ENCODE measurements at places on chromosomes 12 and 14.

- DNase-seq, result no peak
Observed at GRCh38 chr14:64493455-64493854, 10.2 kb downstream of the ZBTB25 start.

DNA sequence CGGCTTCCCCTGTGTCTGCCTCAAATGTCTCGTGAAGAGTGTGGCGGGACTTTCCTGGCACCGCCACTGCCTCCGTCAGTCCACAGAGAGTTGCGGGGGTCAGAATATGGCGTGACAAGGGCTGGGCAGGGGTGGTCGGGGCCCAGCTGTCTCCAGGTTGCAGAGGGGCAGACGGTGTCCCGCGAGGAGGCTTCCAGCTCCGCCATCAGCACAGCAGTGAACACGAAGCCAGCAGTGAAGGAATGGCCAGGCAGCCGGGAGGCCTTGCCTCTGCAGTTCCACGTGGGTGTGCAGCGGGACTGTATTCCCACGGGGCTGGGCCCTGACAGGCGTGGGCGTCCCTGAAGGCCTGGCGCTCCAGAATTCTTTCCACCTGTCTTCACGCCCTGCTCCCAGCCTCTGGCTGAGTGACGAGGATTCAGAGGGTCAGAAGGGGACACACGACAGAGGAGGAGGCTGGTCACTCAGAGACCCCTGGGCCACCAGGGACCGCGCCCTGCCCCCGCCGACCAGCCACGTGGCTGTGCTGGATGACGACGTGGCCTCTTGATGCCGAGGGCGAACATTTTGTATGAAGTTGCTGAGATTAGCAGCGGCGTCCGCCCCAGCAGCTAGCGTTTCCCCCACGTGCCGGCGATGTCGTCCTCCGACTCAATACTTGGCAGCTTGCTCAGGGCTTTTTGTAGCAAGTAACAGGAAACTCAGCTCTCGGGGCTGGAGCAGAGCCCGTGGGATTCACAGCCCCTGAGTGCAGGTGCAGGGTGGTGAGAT lies 25.0 kb upstream of the GALNT9 start:
- DNase-seq, result no peak

- no peak for DNase-seq
Observed at GRCh38 chr12:102299731-102300130, 102.1 kb upstream of the PMCH start.

DNA sequence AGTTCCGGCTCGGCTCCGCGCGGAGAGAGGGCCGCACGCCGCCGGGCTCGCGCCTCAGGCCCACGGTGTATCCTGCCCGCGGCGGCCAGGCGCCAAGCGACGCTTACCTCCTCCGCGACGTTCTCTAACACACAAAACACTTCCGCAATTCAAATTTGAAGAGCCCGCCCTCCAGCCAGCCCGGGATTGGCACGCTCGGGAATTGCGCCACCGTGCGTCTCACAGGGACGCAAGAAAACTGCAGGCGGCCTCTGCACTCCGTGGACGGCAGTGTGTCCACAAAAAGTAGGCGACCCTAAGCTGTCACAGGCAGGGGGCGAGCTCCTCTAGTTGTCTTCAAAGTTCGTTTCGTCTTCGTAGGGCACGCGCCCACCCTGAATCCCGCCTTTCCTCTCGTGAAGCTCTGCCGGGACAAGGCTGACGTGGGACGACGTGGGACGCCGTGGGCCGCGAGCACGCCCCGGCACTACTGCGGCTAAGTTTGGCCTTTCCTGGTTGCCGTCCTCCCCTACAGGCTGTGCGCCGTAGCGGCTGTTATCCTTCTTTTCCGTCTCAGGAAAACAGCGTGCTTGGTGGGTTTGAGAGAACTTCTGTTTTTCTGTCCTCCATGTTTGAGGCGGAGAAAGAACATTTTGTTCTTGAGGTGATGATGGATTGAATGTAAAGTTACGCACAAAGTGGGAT lies at the start of gene MIS18BP1:
Gene MIS18BP1, minus strand, starts transcription at position 133 of the 684 bp plus-strand sequence. CDS start 5,916 bp downstream, outside the sequence.
- DNase-seq, result peak; percentile 98

DNA sequence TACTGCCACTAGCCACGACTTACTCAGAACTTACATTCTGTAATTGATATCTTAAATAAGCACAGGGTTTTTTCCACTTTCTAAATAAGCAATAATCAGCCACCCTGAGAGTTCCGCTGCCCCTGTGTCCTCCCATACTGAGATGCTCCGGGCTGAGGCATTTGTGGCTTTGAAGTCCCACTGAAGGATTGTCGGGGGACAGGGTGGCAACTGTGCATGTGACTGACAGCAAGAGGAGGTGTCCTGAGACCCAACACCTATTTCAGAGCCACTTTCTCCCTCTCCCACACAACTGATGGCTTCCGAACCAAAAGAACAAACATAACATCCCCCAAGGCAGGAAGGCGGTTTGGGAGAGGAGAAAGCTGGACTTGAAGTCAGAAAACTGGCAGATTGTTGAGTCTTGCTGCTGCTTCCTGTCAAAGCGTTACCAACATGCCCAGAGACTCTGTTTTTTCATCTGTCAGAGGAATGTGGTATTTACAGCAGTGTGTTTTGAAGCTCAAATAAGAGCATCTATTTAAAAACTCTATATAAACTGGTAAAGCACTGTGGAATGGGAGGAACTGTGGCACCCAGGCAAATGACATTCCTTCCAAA lies 157.9 kb upstream of the FKBP4 start:
- no peak for DNase-seq

- DNase-seq, result no peak
Observed at GRCh38 chr14:100615736-100616695, 28.8 kb upstream of the BEGAIN start.

DNA sequence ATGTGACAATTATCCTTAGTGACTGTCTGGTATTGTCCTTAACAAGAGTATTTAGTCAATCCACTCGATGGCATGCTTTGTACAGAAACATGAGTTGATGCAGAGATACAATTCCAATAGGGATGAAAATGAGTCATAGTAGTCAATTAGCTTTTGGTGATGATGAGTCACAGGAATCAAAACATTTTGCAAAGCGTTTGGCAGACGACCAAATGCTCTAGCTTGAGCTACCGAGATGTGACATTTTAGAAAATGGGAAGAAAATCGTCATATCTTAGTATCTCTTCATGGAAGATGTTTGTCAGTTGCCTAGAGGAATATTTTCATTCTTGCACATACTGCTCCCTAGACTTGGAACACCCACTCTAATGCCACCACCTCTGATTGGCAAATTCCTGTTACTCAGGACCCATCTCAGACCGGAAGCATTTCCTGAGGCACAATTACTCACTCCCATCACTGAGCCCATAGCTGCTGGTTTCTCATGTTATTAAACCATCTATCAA lies 95.0 kb downstream of the LMNTD1 start:
- peak; percentile 9 for DNase-seq

DNA sequence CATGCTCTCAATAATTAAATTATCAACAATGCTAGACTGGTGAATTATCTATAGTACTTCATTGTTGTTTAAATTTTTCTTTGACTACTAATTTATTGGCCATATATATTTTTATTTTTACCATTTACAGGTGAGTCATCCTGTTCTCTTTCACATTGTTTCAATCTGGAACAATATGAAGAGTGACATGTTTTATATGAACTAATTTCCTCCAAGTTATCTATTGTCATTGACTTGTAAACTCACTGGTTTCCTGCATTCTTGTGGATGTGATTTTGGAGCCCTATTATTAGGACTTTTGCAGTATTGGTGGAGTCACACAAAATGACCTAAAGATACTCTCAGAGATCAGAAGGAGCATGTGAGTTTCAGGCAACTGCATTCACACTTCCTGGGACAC lies 297.7 kb downstream of the AEBP2 start:
- no peak for DNase-seq

DNA sequence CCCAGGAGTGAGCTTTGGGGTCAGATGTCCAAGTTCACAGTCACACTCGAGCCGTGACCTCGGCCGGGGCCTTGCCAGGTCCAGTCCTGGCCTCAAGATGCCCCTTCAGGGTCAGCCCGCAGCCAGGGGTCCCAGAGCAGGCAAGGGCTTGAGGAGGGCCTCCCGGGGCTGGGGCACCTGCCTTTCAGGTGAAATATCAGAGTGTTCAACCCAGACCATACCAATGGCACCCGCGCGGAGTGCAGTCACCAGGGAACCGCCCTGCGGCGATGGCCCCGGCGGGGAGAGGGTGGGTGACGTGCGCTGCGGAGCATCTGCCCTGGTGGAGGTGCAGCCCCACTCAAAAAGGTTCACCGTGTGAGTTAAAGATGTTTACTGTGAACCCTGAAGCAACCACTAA lies 16.9 kb downstream of the LRCOL1 start:
- no peak for DNase-seq

- DNase-seq, result no peak
Observed at GRCh38 chr12:85572956-85573355, 263.3 kb downstream of the RASSF9 start.

- no peak for DNase-seq
Observed at GRCh38 chr12:88266806-88267360, 124.8 kb downstream of the TMTC3 start.

DNA sequence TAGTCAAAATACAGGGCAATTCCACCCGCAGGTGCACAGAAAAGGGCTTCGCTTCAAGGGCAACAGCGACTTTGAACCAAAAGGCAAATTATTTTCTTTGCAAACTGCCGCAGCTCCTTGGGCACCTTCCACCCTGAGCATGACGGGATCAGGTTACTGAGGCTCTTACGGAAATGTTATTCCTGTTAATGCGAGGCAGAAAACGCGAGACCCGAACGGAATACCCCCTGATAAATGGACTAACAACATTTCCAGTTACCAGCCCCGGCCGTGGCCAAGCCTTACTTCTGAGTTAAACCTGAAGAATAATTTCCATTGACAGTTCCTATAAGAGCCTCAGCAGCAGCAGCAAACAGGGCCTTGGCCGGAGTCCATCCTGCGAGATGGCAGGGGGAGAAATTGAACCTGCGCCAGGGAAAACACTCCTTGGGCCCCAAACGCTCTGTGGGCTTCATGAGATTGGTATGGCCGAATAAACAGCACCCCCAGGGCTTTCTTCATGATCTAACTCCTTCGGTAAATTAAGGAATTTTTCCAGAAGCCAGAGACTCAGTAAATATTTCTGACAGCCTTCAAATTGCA lies 70.0 kb upstream of the DICER1 start:
- DNase-seq, result no peak

DNA sequence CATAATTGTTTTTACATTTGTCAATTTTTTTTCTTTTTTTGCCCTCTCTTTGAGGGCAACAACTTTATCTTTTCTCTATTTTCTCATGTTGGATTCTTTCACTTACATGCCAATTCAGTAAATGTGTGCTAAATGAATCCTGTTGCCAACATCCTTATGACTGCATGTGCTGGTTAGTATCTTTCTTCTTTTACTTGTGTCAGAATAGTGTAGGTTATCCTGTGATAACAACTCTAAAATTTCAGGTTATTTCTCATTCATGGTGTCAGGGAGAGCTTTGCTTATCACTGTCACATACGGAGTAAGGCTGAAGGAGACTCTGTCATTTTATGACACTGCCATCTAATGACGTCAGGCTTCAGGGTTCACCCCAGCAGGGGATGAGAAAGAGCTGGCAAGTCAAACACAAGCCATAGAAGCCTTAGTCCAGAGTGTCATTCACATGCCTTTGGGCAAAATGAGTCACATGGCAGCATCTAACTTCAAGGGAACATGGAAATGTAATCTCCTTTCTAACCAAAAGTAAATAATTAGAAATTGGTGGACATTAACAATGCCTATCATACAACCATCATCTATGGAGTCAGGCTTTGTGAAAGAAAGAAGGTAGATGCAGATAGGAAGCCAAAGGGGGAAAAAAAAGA lies 242.5 kb upstream of the ATP2B1 start:
- DNase-seq, result no peak

DNA sequence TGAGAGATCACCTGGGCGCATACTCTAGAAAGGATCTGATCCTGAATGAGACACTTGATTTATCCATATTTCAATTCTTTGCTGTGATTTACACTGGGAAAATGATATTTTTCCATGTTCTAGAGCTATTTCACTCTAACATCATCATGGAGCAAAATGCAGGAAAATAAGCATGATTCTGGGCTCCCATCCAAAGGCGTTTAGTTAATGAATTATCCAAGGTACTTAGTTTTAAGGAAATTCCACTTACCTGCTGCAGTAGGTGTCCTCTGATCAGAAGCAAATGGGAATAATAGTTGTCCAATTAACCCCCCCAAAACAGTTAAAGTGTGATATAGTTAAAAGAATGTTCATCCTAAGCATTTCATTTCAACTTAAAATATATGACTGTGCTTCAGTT lies 204.5 kb upstream of the PRKD1 start:
- no peak for DNase-seq

DNA sequence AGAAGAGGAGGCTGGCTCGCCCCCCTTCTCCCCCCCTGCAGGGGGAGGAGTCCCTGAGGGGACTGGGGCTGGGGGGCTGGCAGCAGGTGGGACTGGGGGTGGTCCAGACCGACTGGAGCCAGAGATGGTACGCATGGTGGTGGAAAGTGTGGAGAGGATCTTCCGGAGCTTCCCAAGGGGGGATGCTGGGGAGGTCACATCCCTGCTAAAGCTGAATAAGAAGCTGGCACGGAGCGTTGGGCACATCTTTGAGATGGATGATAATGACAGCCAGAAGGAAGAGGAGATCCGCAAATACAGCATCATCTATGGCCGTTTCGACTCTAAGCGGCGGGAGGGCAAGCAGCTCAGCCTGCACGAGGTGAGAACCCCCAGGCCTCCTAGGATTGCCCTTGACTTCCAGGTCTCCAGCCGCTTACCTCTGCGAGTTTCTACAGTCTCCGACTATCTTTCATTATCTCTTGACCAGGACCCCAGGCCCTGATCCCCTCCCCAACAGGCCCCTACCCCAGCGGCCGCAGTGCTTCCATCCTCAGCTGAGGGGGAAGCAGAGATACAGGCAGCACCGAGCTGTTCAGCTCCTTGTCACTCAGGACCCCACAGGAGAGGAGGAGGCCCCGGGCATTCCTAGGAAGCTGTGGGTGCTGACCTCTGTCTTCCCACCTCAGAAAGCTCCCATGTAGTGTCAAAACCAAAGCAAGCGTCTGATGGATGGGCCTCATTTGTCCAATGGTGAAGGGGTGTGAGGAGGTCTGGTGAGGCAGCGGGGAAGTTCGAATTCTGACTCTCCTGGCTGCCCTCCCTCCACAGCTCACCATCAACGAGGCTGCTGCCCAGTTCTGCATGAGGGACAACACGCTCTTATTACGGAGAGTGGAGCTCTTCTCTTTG lies 3.0 kb downstream of the NAB2 start:
- DNase-seq, result no peak

DNA sequence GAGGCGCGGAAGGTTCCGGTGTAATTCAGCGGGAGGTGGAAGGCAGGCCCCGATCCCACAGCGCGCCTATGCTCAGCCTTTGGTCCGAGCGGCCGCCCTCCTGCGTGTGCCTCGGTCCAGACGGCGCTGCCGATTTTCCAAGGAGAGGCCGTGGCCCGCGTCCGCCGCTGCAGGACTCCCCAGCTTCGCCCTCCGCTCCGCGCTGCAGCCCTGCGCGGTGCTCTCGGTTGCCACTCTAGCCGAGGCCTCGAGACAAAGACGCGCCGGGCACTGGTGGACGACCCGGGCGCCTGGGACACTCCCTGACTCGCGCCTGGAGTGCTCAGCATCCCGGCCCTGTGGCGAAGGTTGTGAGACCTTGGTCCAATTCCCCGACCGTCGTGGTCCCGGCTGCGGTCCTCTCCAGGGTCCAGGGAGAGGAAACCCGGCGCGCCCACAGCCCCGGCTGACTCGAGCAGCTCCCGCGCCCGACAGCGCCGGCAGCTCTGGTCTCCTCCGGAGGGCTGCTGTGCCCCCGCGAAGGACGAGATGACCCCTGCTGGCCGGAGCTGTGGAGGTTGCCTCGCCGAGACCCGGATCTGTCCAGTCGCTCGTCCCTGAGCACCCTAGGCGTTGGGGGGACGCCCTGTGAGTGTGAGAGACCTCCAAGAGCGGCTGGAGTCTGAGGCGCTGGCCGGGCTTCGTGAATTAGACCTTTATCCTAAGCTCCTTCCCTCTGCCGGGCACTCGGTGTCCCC lies 6.5 kb downstream of the HOXC12 start:
- no peak for DNase-seq

Measured in suppressor macrophage (primary cell).